ENCODE measurements at places on chromosomes 16 and 17.

DNA sequence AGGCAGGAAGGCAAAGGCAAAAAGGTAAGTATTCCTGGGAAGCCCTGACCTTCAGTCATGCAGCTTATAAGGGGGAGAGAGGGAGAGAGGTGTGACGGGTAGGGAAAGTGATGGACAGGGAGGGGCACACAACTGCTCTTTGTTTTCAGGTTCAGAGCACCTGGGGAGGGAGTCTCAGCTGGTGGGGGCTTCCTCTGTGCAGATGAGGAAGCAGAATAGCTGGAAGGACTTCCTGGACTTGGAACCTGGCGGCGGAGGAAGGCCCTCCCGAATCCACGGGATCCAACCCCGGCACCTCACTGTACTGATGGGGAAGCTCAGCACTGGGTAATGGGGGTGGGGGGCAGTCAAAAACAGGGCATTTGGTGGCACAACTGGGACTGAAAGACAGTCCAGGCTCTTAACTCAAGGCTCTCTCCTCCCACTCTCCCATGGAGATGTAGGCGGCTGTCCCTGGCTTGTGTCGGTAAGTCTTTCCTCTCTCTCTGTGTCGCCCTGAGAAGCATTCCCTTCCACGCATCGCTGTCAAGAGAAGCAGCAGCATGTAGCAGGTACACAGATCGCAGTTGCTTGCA, 11.9 kb upstream of the PITPNM3 start:
- no peaks in the 10 kb centered on the region for H3K4me1 ChIP-seq
- no peak overlapping the region for H3K27ac ChIP-seq
- H3K4me3 ChIP-seq = no peak overlapping the region
- no peaks in the 10 kb centered on the region for H3K27me3 ChIP-seq
- no peak for DNase-seq

- peak; percentile 79 for DNase-seq
- H3K4me1 ChIP-seq = peaks cover 34% of the 10 kb centered on the region
- peak overlapping the region; percentile 33 for H3K27ac ChIP-seq
- H3K4me3 ChIP-seq = no peak overlapping the region
Measured at GRCh38 chr17:46044286-46044928, 45.4 kb downstream of the STH start.

DNA sequence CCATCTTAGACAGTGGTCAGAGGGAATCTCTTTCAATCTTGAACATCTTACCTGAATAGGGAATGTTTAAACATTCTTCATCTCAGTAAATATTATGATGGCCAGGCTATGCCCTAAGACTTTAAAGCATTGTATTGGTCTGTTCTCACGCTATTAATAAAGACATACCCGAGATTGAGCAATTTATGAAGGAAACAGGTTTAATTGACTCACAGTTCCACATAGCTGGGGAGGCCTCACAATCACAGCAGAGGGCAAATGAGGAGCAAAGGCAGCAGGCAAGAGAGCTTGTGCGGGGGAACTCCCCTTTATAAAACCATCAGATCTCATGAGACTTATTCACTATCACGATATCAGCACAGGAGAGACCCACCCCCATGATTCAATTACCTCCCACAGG, 55.3 kb upstream of the SOX9 start:
- no peak overlapping the region for H3K27ac ChIP-seq
- H3K4me3 ChIP-seq = no peak overlapping the region
- DNase-seq = no peak
- no peaks in the 10 kb centered on the region for H3K36me3 ChIP-seq
- no peaks in the 10 kb centered on the region for H3K27me3 ChIP-seq
- H3K4me1 ChIP-seq = no peaks in the 10 kb centered on the region

GRCh38 chr17:4897198-4897687, 2.1 kb upstream of the C17orf107 start:
- peaks cover 31% of the 10 kb centered on the region for H3K4me1 ChIP-seq
- peaks cover 32% of the 10 kb centered on the region for H3K27me3 ChIP-seq
- no peak for DNase-seq
- no peak overlapping the region for H3K4me3 ChIP-seq
- H3K27ac ChIP-seq = no peak overlapping the region
- H3K36me3 ChIP-seq = peaks cover 54% of the 10 kb centered on the region
